Stimulated activated CD8-positive, alpha-beta memory T cell treated with anti-CD3 and anti-CD28 coated beads, Interleukin-15, amount 100 ng/mL, for 4 hours (primary cell): ENCODE measurements at places on chromosomes 3 and 15.

DNA sequence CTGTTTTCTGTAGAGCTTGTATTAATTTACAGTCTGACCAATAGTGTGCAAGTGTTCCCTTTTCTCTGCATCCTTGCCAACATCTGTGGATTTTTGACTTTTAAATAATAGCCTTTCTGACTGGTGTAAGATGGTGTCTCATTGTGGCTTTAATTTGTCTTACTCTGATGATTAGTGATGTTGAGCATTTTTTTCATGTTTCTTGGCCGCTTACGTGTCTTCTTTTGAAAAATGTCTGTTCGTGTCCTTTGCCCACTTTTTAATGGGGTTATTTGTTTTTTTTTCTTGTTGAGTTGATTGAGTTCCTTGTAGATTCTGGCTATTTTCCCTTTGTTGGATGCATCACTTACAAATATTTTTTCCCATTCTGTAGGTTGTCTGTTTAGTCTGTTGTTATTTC, 7.6 kb upstream of the ACOX2 start:
- no peak for DNase-seq

GRCh38 chr3:69853027-69853426, 113.8 kb downstream of the MITF start:
- DNase-seq = no peak

DNA sequence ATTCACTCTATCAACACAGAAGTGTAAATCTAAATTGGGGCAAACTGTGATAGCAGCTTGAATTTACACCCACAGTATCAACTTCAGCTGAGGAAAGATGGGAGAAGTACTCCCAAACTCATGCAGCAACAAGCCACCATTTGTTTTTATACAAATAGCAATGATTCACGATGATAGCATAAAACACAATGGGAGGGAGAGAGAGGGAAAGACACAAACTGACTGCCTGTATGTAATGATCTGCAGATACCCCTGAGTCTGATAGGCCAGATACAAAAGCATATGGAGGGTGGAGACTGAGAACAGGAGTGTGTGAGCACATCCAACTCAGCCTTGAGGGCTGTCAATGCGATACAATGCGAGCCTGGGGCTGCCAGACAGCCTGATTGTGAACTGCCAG, 79.2 kb downstream of the CNTN3 start:
- DNase-seq = no peak

GRCh38 chr3:79148786-79149185, 619.0 kb downstream of the ROBO1 start:
- DNase-seq = no peak
